CD4-positive, alpha-beta T cell treated with Interleukin-1 beta for 1 hour (primary cell): ENCODE measurements at places on chromosomes 7 and 10.

GRCh38 chr7:101161692-101162471, 3.5 kb downstream of the VGF start:
- DNase-seq = no peak

- DNase-seq = no peak
Measured at GRCh38 chr10:118439824-118440223, 97.7 kb upstream of the FAM204A start.

DNA sequence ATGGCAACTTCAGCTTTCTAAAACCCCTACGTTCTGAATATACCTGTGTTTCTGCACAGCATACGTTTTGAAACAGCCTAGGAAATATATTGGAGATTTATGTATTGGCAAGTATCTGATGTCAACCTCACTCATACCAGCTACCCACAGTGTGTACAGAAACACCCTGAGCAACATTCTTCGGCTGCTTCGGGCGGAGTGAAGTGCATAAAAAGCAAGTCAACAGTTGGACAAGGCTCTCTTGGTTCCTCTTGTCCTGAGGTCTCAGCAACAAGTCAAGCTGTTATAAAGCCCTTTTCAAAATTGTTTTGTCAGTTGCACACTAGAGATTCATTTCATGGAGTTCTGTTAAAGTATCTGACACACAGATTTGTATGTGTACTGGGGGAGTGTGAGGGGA, 40.0 kb upstream of the PAPSS2 start:
- DNase-seq = no peak

DNA sequence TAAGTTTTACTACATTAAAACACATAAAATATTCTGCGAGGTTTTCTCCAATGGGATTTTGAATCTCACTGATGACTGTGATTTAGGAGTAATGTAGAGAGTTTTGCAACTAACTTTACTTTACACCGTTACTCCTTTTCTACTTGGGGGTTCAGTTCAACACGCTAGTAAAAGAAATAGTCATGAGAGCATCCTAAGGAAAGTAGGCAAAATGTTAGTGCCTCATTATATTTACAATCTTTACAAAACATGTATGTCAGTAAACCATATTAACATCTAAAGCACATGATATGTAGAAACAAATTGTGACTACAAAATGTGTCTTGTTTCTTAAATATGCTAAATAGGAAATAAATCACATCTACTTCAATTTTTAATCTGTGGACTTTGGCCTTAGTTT, 6.0 kb downstream of the MEOX2 start:
- no peak for DNase-seq

- no peak for DNase-seq
Measured at GRCh38 chr7:141585592-141586510, 34.6 kb downstream of the AGK start.

DNA sequence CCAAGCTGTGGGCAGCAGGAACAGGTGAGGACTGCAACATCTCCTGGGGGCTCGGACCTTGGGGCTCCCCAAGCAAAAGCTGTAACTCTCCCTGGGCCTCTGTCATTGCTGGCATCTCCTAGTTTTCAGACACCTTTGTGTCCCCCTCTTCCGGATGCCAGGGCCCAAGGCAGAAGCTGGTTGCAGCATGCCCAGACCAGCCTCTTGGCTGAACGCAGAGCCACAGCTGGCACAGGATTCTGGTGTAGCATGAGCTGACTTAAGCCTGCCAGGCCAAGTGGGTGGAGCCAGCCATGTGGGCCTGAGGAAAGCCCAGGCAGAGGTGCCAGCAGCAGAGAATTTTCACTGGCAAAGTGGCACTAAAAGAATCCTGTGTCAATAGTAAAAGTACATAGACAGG, 43.5 kb downstream of the ZWINT start:
- DNase-seq = no peak

DNA sequence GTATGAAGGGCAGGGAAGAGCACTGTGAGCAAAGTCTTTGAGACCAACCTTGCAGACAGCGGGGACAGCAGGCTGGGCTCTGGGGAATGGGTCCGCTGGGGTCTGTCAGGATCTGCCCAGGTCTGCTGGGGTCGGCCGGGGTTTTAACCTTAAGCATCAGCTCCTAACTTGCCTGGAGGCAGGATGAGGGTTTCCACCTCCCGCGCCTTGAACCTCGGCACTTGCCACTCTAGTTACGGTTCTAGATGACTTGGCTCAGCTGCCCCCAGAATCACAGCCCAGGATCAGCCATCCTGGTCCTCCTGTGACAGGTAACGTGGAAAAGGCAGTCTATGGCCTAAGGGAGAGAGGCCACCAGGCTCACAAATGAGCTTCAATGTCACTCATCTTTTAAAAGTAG, 50.4 kb upstream of the CACUL1 start:
- DNase-seq = no peak

GRCh38 chr7:89223900-89224395, 428.4 kb upstream of the TEX47 start:
- no peak for DNase-seq

GRCh38 chr10:132245056-132245455, 58.3 kb downstream of the DPYSL4 start:
- DNase-seq = no peak

GRCh38 chr10:113067501-113067900, 117.5 kb downstream of the TCF7L2 start:
- no peak for DNase-seq

DNA sequence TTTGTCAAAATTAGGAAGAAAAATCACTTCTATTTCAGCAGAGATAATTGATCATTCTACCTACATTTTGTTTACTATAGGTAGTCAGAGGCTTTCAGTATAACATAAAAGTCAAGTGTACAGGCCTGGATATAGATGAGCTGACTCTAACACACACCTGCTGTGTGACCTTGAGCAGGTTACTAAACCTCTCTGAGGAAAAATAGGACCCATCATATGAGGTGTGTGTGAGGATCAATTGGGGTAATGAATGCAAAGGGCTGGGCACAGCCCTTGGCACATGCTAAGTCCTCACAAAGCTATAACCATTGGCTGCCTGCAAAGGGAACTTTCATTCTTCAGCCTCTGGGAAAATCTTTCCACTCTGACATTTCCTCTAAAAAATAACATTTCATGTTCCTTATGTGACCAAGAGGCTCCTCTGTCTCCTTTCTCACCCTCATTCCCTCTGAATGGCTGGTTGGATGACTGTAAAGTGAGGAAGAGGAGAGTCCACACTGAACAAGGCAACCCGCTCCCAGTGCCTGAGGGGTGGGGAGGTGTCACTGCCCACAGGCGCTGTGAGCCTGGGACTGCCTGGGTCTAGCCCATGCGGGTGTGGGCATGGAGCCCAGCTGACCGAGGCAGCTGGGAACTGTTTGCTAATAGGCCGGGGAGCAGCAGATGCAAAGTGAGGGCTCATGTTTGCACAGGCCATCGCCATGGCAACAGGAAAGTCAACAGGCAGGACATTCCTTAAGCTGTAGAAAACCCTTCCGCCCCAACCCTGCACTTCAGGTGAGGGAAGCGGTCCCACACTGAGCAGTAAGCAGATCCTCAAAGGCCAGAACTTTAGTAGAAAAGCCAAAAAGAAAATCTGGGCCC, 36.8 kb downstream of the MYOF start:
- DNase-seq = no peak

DNA sequence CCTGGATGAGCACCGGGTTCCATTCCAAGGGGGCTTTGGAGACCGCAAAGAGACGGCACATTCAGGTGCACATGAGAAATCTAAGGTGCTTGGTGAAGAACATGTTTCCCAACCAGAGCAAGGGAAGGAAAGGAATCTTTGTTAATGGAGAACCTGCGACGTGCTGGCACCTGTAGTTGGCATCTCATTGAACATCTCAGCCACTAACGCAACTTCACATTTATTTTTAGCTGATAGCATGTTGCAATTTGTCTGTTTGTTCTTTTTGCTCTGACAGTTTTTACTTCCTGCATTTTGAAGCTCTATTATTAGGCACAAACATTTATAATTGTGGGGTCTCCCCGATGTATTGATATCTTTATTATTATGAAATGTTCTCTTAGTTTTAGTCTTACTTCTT, 316.7 kb downstream of the TCERG1L start:
- no peak for DNase-seq

- no peak for DNase-seq
Measured at GRCh38 chr10:131891196-131891928, 9.4 kb upstream of the PPP2R2D start.

- DNase-seq = no peak
Measured at GRCh38 chr10:24826009-24826408, 102.3 kb upstream of the ARHGAP21 start.

DNA sequence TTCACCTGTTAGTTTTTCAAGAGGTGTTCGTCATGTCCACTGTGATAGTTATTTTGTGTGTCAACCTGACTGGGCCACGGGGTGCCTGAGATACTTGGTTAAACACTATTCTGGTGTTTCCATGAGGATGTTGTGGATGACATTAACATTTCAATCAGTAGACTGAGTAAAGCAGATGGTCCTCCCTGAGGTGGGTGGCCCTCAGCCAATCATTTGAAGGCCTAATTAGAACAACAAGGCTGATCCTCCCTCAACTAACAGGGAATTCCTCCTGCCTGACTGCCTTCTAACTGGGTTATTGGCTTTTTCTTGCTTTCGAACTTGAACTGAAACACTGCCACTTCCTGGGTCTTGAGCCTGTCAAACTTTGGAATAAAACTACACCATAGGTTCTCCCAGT, 75.8 kb downstream of the ENO4 start:
- DNase-seq = no peak

- DNase-seq = no peak
Measured at GRCh38 chr7:8149222-8149621, 112.7 kb downstream of the ICA1 start.

GRCh38 chr10:125159932-125160855, at the start of gene CTBP2:
TSS of gene CTBP2 (minus strand) at chr10:125160563.
- no peak for DNase-seq

- no peak for DNase-seq
Measured at GRCh38 chr7:141287936-141288335, 214.1 kb downstream of the TMEM178B start.
